ENCODE measurements at places on chromosomes 3 and 15.

- no peak for DNase-seq
Observed at GRCh38 chr3:177421481-177421785, 224.2 kb upstream of the TBL1XR1 start.

DNA sequence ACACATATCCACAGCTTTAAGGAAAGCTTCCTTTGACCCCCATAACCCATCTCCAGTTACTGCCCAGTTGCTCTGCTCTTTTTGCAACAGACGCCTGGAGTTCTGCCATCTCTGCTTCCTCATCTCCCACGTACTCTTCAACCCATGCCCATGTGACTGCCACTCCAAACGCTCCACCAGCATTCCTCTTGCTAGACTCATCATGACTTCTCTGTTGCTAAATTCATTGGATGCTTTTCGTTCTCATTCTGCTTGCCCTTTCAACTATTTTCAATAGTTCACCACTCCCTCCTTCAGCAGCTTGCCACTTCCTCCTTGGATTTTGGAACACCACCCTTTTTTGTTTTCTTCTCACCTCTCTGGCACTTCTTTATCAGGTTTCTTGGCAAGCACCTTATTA lies 2.7 kb upstream of the KNSTRN start:
- DNase-seq, result peak; percentile 54

GRCh38 chr3:58051196-58051595 lies 43.0 kb downstream of the FLNB start:
- no peak for DNase-seq

DNA sequence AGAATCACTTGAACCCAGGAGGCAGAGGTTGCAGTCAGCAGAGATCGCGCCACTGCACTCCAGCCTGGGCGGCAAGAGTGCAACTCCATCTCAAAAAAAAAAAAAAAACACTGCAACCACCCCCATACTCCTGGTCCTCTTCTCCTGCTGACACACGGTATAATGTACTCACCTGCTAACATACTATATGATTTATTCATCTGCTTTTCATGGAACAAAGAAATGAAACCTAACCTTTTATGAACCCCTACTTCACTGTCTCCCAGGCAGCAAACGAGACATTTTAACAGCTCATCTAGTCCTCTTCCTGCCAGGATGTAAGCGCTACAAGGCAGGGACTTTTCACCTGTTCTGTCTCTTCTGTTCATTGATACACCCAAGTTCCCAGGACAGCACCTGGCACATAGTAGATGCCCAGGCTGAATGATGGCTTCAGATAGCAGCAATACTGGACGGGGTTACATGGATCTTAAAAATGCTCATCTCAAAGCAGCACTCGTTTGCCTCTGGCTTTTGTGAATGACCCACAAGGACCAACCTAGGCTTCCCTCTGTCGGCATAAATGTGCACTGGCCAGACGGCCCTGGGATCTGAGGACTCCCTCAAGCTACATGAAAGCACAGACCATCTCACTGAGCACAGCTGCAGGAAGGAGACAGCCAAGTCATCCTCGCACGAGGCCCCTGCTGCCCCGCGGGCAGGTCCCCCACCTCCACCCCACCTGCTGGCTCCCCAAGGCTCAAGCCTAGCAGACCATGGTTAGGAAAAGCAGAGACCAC lies 20.3 kb downstream of the XXYLT1 start:
- no peak for DNase-seq

GRCh38 chr15:64755427-64755940 lies 19.9 kb downstream of the RBPMS2 start:
- DNase-seq, result no peak

GRCh38 chr15:60994963-60995475 lies 234.1 kb downstream of the RORA start:
- DNase-seq, result no peak
